ENCODE measurements at places on chromosomes 2 and 18.

GRCh38 chr2:186868344-186868743, 19.4 kb upstream of the ZSWIM2 start:
- no peak for DNase-seq

DNA sequence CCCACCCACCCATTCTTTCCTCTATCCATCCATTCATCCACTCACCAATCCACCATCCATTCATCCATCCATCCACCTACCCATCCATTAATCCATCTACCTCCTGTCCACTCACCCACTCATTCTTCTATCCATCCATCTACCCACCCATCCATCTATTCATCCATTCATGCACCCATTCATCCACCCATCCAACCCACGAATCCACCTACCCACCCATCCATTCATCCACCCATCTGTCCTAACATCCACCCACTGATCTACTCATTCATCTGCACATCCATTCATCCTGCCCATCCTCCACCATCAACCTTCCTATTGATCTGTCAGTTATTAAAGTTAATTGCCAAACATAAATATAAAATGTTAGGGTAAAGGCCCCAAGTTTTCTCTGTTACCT, 25.6 kb downstream of the LDLRAD4 start:
- no peak for DNase-seq

GRCh38 chr18:36051760-36052159, 15.6 kb downstream of the RPRD1A start:
- DNase-seq, result no peak

DNA sequence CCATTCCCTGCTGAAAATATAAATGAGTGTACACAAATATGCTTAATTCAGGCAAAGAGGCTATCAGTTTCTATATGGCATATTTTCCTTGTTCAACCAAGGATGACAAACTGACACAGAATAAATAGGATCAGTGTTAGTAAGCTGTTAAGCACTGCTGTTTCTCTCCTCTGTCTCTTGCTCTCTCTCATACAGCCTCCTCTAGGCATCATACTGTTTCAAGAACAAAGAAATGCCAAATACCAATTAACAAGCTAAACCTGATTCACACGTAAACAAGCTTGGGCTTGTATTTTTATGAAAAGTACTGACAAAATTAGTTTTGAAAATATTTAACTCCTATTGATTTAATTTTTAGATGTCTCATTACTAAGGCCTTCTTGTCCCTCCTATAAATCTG, 1027.2 kb upstream of the ACVR2A start:
- peak; percentile 76 for DNase-seq

GRCh38 chr2:205835923-205836322, 153.6 kb downstream of the NRP2 start:
- no peak for DNase-seq

DNA sequence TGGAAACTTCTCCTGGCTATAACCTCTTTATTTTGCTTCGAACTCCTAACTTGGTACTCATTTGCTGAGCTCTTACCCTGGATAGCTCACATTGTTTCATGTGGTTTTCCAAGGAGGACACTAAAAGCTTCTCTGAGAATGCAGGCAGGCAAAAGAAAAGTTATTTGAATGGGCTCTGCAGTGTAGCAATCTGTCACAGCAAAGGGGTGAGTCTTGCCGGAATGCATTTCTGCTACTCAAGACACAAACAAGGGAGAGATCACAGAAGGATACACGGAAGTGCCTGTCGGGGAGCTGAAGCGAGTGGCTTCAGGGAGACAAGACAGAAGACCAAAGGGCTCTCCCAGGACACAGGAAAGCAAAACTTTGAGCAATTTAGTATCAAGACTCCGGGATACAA, 265.4 kb downstream of the SS18 start:
- no peak for DNase-seq

DNA sequence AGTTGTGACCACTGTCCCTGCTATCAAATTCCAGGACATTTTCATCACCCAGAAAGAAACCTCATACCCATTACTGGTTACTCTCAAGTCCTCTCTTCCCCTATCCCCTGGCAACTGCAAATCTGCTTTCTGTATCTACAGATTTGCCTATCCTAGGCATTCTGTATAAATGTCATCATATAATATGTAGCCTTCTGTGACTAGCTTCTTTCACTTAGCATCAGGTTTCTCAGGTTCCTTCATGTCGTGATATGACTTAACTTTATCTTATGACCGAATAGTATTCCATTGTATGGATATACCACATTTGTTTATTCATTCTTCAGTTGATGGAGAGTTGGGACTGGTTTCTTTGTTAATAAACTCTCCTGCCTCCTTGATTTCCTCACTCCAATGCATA, 60.5 kb downstream of the PMAIP1 start:
- DNase-seq, result no peak

GRCh38 chr2:200383380-200384110, 77.1 kb downstream of the SPATS2L start:
- peak; percentile 56 for DNase-seq

DNA sequence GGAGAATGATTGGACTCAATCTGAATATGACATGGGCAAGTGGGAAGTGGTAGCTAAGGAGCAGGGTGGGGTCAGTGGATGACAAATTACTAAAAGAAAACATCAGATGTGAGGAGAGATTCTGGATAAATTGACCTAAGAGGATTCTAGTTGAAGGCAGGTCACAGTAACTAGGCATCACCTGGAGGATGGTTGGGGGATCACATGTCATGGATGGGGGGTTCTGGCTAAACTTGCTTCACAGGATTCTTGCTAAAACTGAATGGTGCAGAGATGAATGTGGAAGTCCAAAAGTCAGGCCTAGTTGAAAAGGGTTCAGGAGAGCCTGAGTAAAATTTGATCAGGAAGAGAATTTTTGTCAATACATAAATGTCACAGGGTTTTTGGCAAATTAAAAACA, 18.3 kb downstream of the CLHC1 start:
- no peak for DNase-seq

- DNase-seq, result no peak
These were observed 136.8 kb upstream of the PKDCC start for GRCh38 chr2:41911033-41911432.

DNA sequence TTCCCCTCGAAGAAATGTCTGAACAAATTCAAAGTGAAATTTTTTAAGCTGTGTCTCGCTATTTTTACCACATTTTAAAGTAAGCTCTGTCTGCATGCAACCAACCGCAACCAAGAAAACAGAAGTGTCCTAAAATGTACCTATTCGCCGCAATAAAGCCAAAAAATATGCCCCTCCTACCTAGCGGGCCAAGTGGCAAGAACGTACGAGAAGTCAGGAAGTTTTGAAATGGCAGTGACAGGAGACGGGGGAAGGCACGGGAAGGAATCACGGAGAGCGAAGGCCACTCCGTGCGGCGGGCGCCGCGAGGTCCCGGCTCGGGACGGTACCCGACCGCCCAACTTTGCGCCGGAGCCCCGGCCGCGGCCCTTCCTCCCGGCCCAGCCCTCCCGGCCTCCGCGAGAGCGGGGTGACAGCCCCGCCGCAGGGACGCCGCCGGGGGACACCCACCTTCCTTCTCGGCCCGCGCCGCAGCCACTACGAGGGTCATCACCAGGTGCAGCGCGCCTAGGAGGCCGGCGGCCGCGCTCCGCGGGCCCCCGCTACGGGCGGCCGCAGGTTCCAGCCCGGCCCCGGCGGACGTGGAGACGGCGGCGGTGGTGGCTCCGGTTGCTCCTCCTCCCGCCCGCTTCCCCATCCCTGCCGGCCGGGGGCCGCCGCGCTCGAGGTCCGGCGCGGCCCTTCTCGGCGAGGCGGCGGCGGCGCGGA, 568 bp downstream of the TMEM131 start:
- DNase-seq, result peak; percentile 42

GRCh38 chr2:15718103-15718943, 126.7 kb downstream of the DDX1 start:
- DNase-seq, result no peak

DNA sequence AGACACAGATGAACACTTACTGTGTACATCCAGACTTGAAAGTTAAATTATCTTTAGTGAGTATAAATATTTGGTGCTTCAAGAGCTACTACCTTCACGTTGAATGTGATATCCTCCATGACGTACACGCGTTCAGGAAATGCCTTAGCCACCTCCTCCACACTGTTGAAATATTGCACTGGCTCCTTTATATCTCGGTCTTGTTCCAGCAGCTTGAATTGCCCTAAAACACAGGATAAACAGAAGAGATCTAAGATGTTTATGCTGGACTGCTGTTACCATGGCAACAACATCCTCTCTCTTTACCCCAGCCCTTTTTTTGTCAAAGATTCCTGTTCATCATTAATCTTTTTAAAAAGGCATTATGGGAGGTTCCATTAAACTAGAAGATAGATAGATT, 120.3 kb downstream of the MEP1B start:
- DNase-seq, result no peak

DNA sequence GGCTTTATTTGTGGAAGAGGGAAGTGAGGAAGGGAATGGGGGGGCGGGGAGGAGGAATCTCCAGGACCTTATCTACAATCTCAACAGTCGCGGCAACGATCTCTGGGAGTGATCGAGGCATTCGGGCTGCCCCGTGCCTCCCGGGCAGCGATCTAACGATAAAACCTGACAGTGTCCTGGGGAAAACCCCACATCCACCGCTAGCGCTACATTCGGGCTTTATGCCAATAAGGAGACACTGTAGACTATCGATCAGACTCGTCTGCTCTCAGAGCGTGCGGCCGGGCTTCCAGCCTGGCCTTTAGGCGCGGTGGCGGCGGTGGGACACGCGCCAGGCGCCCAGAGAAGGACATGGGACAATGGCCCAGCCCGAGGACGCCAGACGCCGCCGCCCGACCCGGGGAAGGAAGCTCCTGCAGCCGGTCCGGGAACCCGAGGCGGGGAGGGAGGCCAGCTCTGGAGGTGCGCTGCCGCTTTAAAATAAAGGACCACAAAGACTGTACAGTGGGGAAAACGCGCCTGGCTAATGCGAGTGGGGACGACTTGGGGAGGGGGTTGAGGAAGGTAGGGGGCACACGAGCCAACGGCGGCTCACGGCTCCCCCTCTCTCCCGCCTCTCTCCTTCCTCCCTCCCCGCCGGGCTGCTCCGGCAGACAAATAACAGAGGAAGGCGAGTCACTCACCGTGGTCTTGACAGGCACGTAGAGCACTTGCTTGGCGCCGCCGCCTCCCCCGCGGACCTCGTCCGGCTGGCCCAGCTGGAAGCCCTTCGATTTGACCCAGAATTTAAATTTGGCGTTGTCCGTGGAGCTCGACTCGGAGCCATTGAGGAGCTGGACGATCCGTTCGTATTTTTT, 2.2 kb downstream of the NOL4 start:
- peak; percentile 38 for DNase-seq

DNA sequence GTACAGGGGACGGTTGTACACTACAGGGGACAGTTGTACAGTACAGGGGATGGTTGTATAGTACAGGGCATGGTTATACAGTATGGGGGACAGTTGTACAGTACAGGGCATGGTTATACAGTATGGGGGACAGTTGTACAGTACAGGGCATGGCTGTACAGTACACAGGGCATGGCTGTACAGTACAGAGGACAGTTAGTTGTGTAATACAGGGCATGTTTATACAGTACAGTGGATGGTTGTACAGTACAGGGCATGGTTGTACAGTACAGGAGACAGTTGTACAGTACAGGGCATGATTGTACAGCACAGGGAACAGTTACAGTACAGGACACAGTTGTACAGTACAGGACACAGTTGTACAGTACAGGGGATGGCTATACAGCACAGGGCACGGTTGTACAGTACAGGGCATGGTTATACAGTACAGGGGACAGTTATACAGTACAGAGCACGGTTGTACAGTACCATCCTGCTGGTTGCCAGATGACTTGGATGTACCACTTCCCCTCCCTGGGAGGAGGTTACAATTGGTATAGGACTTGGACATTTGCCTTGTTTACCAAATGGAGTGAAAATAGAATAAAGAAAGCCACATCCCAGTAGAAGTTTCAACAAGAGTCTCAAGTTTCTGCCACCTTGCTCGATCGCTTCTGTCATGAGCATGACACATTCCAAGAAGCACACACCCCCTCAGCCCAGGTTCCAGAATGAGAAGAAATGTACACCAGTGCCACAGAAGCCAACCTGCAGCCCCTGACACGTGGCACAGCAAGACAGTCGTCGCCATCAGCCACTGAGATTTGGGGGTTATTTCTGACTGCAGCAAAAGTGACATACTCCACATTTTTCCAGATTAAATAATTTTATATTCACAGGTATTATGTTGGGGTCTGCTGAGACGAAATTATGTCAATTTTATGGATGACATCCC, 16.0 kb downstream of the CYRIA start:
- no peak for DNase-seq

GRCh38 chr2:82796132-82796531, 1662.9 kb downstream of the SUCLG1 start:
- DNase-seq, result no peak

GRCh38 chr2:236171680-236172254, 3.6 kb upstream of the GBX2 start:
- no peak for DNase-seq

GRCh38 chr2:221464971-221465370, 107.1 kb downstream of the EPHA4 start:
- DNase-seq, result no peak

DNA sequence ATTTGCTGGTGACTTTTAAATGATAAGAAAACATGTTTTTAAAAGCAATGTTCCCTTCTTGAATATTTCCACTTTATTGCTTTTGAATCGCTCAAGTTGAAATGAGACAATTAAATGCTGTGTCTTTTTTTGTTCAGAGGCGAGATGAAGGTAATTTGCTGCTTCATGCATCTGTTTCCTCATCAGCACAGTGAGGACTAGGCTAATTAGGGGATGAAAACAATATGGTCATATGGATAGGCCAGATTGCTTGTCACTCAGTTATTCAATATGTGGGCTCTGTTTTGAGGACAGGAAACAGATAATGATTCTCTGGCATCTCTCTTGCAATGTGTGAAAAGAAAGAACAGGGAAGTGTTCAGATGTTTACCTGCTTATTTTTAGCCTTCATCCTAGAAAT, 61.0 kb downstream of the ERBB4 start:
- DNase-seq, result no peak

GRCh38 chr2:769771-770170, 92.6 kb upstream of the TMEM18 start:
- no peak for DNase-seq

- peak; percentile 41 for DNase-seq
These were observed 20.5 kb downstream of the PCARE start for GRCh38 chr2:29053670-29054400.

DNA sequence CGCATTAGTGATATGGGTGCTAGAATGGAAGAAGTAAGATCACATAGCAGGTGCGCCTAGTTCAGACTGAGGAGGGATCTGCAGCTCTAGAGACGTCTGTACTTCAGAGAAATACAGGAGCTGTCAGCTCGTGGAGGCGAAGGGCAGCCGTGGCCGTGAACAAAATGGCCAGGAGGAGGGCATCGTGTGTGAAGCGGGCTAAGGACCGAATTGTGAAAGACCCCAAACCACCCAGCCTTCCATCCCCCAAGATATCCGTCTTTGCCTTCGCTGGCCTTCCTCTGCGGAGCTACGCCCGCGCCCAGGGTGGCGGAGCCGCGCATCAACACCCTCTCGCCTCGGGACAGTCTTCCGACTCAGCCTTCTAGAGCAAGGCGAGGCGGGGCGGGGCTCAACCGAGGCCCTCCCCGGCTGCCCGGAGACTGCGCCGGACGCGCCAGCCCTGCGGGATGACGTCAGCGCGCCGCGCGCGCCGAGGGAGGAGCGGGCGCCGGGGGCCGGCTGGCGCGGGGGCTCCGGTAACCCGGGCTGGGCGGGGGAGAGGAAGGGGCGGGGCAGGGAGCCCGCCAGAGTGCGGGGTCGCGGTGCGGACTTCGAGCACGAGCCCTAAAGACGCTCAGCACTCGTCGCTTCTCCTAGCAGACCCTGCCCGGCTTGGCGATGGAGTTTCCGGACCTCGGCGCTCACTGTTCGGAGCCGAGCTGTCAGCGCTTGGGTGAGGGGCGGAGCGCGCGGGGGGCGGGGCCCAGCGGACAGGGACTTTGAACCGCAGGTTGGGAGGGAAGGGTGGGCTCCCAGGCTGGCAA, at the start of gene ZFAND2B:
Gene ZFAND2B, plus strand, starts transcription at position 455 of the 806 bp plus-strand sequence. Its CDS starts 206 bp downstream, at position 661.
- DNase-seq, result peak; percentile 93

- DNase-seq, result peak; percentile 38
These were observed 13.9 kb upstream of the MBP start for GRCh38 chr18:77146249-77147080.
